Activated naive CD8-positive, alpha-beta T cell treated with anti-CD3 and anti-CD28 coated beads for 36 hours (primary cell): ENCODE measurements at places on chromosomes 16 and 17.

DNA sequence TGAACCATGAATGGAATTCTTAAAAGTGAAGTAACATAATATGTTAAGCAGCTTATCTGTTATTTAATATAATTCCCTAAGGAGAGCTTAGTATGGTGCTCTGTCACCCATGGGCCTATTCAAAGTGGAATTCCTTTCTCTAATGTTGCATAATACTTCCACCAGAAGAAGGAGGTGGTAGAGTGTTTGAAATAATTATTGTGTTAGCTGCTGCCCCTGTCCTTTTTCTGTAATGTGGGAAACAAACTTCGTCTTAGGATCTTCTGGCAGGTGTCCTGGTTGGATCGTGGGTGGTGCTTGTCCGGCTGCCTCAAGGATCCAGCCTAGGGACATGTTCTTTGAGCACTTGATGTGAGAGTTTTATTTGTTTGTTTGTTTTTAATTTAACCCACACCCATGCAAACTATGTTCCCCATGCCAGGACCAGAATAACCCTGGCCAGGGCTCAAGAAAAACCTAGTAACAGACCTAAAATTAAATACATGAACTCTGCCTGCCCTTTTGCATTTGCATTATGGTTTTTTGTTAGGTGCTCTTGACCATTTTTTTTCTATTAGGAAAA, 46.1 kb downstream of the ZNRF1 start:
- DNase-seq, result no peak

GRCh38 chr17:40191237-40192208, 14.3 kb downstream of the RAPGEFL1 start:
- peak; percentile 76 for DNase-seq

- no peak for DNase-seq
These were observed 100.3 kb downstream of the IRX5 start for GRCh38 chr16:55030944-55031343.

GRCh38 chr17:33469421-33469820, 176.3 kb upstream of the ASIC2 start:
- no peak for DNase-seq

GRCh38 chr17:49545806-49546545, 29.7 kb upstream of the NXPH3 start:
- DNase-seq, result no peak

- no peak for DNase-seq
These were observed 6.1 kb upstream of the GAA start for GRCh38 chr17:80095038-80095843.
